NCI-H1105 (cell line): ENCODE measurements at places on chromosomes 6 and 20.

- no peak for DNase-seq
These were observed 26.4 kb upstream of the SLC9A8 start for GRCh38 chr20:49786196-49786595.

- no peak for DNase-seq
These were observed 898.0 kb upstream of the EYS start for GRCh38 chr6:66605011-66605410.

GRCh38 chr6:786946-787763 lies 94.2 kb upstream of the EXOC2 start:
- DNase-seq, result no peak

- DNase-seq, result no peak
These were observed 78.5 kb downstream of the RAMACL start for GRCh38 chr6:166507809-166508564.

GRCh38 chr6:23980965-23981364 lies 145.1 kb upstream of the NRSN1 start:
- DNase-seq, result no peak

GRCh38 chr6:146944809-146945208 lies 259.4 kb upstream of the STXBP5 start:
- no peak for DNase-seq

GRCh38 chr6:21595285-21596144 lies 2.0 kb downstream of the SOX4 start:
- peak; percentile 68 for DNase-seq

DNA sequence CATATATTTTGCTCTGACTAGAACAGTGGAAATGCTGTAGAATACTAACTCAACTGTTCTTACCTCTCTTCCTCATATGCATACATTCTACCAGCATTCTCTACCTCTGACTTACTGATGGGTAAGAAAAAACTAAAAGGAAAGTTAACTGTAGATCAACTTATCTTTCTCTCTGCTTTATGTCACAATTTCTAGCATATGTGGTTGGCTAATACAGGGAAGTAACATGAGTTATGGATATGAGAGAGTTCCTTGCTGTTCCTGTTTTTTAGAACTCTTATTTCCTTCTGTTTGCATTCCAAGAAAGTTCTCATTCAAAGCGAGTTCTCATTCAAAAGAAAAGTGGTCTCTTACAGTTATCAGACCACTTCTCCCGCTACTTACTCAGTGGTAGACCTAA lies 226.8 kb upstream of the SGK1 start:
- no peak for DNase-seq

- DNase-seq, result no peak
These were observed 10.6 kb upstream of the CCN5 start for GRCh38 chr20:44704551-44704971.

GRCh38 chr6:165820407-165820806 lies 157.4 kb upstream of the PDE10A start:
- DNase-seq, result no peak

GRCh38 chr6:36132246-36132895 lies 2.1 kb downstream of the MAPK13 start:
- DNase-seq, result no peak

- DNase-seq, result no peak
These were observed 25.4 kb downstream of the COL9A1 start for GRCh38 chr6:70277470-70277869.

DNA sequence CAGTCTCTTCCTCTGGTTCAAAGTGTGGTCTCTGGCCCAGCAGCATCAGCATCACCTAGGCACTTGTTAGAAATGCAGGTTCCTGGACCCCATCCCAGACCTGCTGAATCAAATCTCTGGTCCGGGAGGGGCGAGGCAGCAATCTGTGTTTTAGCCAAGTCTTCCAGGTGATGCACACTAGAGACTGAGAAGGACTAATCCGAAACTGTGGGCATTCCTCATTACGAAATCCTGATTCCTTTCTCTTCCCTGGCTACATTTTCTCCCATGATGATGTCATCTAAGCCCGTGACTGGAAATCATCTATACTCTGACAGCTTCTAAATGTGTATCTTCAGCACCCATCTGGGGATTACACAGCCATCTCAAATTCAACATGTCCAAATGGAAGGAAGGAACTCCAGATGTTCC lies 39.7 kb upstream of the PRND start:
- no peak for DNase-seq

GRCh38 chr6:5044866-5045265 lies 40.3 kb upstream of the PPP1R3G start:
- DNase-seq, result no peak

DNA sequence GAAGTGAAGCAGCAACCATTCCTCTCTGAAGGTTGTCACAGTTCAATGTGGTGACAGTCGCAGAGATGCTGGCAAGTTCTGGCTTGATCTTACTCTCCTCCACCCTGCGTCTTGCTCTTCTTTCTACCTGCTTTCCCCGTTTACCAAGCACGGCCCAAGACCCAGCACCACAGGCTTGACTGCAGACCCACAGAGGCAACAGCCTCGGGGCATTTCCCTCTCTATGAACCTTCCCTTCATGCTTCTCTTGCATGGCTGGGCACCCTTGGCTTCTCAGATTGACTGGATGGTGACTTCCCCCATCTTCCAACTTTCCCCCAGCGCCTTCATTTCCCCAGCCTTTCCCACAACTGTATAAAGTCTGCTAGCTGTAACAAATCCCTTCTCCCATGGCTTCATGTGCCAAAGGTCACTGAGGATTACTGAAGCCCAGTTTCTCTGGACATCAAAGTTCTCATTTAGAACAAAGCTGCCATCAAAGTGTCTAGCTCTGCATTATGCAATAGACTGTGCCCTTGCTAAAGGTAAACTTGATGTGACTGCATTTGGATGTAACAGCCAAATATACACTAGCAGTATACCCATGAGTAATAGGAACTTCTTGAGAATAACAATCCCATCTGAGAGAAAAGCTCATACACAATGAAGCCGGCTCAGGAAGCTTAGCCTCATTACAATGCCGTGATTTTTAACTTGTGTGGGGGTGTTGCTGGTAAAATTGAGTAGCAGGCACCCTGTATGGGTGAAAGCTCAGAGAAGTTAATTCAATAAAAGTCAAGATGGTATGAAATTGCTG lies 723.1 kb upstream of the FLRT3 start:
- DNase-seq, result no peak

DNA sequence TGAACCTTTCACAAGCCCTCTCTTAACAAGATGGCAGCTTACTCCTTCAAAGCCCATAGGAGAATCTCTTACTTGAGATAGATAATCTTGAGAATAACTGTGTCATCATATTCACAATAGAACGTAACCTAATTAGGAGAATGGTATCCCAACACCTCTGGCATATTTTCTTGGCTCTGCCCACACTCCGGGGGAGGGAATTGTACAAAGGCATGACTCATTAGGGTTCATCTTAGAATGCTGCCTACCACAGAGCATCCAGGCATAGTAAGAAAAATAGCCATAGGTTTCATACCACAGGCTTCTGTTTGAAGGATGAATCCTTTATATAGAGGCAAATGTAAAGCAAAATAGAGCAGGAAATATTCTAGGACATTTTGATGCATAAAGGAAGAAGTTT lies 1100.6 kb upstream of the CITED2 start:
- no peak for DNase-seq

- DNase-seq, result peak; percentile 44
These were observed 30.5 kb upstream of the SMIM8 start for GRCh38 chr6:87291883-87292282.

GRCh38 chr6:96458771-96459170 lies 62.8 kb upstream of the UFL1 start:
- no peak for DNase-seq

- DNase-seq, result no peak
These were observed 68.8 kb downstream of the FGD2 start for GRCh38 chr6:37074053-37074827.

DNA sequence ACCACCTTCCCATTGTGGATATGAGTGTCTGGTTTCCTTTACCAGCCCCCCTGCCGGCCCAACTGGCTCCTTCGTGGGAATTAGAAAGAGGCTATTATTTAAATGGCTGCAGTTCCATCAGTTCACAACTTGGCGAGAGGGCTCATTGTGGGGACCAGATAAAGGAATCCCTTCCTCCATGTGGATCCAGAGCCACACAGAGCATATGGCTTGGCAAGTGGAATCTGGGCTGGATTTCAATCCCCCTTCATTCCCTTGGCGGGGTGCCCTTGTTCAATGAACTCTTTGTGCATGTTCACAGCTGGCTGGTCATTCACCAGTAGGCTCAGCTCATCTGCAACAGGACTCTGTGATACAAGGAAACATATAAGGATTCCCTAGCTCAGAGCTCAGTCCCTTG lies 140.6 kb downstream of the OPN5 start:
- DNase-seq, result peak; percentile 39
